Foreskin melanocyte (primary cell): ENCODE measurements at places on chromosomes 4 and X.

- DNase-seq: peak; percentile 8
These were observed 161.2 kb downstream of the EFNB1 start for GRCh38 chrX:68989865-68990606.

- peak; percentile 38 for DNase-seq
These were observed 6.0 kb downstream of the RBPJ start for GRCh38 chr4:26326791-26327190.

DNA sequence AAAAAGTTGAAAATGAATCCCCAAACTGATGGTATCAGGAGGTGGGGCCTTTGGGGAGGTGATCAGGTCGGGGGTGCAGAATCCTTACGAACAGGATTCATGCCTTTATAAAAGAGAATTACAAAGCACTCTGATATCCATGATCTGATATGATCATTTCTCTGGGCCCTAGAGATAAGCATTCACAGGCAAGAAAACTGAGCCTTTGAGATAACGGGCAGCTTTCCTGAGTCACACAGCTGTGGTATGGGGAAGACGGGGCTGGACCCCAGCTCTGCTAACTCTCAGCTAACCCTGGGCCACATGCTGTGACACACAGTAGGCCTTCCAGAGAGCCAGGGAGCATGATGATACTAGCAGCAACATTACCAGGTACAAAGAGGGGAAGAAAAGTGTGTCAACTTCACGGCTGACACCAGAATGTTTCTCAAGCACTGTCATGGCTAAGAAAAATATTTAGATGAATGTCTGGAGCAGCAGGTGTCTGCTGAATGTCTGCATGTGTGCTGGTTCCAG is 85.1 kb downstream of the SLC2A9 start:
- DNase-seq: no peak

- no peak for DNase-seq
These were observed 35.1 kb downstream of the RBM47 start for GRCh38 chr4:40594261-40595178.

- no peak for DNase-seq
These were observed 94.1 kb upstream of the PDE5A start for GRCh38 chr4:119722670-119723069.

DNA sequence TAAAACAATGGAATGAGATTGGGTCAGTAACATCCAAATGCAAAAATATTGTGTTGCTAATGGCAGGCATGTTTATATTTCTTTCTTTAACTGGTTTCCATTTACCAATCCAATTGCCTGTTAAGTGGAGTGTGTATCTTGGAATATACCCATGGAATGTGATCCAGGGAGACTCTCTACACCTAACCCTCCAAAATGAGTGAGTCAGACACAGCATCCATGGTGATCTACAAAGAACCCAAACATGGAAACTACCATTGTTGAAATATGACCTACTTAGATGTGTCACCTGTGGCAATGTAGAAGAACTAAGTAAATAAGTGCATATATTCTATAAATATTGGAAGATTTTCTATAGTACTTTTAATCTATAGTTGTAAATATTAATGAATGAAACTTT is 110.3 kb downstream of the AREG start:
- DNase-seq: no peak

DNA sequence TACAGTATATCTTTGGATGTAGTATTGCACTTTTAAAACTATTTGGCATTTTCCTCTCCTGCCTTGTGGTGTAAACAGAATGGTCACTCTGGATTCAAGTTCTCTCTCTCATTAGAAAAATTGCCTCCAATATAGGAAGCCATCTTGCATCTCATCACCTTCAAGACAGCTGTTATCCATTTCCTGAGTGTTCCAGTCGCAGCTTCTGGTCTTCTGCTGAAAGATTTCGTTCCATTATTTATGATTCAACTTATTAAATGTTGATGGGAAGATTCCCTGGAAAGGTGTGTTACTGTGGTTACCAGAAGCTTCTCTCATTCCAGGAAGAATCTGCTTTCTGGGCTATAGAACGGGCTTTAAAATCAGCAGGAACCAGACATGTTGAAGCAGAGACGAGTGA is 568.3 kb upstream of the SLIT2 start:
- no peak for DNase-seq

DNA sequence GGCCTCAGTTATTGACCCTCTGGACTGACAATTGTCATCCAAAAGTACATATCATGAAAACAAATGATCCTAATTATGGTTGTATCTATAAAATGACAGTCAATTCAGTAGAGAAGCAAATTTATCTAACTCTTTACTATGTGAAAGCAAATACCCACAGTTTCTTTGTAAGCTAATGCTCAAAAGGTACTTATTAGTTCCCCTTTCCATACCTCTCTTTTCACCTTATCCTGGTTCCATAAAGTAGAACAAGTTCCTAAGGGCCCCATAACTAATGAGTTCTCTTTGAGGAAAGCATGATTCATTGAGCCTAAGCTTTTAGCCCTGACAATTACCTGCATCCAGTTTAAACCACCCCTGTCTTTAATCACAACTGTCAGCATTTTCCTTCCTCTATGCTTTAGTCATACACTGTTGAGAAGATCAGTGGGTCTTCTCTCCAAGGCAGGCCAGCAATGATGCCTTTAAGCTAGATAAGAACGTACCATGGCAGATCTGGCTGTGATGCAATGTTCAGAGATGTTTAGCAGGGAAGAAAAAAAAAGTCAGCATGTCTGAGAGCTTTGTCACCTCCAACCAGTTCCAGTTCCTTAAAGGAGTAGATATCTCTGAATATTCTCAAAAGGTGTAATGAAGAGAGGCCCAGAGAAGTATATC is 179.7 kb upstream of the RASGEF1B start:
- no peak for DNase-seq

- DNase-seq: no peak
These were observed 353.8 kb downstream of the NAP1L3 start for GRCh38 chrX:93319609-93320008.

DNA sequence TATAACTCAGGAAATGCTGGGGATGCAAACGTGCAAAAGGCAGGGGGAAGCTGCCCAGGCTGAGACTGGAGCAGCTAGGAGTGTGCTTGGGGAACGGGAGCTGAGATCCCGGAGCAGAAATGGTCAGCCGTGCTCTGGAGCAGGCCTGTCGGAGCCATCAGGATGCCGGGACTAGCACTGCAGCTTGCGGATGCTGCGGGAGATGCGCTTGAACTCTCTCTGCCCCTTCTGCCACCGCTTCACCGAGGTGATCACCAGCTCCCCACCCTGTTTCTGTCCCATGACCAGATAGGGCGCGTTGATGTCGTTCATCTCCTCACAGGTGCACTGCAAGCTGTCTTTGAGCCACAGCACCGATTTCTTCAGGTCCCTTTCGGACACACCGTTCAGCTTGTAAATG is 7.6 kb downstream of the SFRP2 start:
- no peak for DNase-seq

DNA sequence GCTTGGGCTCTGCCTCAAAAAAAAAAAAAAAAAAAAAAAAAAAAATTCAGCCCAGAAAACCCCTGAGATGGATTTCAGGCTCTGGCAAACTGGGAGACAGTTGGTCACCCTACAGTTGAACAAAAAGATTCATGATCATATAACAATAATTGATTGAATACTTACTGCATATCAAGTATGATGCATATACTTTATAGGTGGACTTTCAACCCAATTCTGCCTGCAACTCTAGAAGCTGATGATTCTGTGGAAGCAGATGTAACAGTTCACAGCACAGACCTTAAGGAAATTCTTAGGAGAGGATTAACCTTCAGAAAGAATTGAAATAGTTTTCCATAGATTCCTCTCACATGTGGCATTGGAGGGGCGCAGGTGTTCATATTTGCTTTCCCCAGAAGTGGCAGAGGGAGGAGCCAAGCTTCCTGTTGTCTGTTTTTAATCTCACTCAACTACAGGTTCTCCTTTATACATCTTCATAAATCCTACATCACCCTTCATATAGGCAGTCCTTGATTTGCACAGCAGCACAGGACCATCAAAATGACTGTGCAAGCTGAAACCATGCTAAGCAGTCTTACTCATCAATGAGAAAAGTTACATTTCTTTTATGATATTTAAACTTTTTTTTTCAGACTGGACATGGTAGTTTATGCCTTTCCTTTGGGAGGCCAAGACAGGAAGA is 149.4 kb upstream of the KLF3 start:
- DNase-seq: no peak

DNA sequence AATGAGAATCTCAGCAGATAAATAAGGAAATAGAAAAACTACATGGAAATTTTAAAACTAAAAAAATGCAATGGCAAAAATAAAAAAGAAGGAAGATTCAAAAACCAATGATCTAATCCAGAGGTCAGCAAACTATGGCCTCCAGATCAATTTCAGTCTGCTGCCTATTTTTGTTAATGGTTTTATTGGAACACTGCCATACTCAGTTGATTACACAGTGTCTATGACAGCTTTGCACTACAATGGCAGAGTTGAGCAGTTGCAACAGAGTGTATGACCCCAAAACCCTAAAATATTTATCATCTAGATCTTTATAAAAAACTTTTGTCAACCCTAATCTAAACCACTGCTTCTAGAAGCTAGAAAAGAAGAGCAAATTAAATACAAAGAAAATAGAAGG is 170.3 kb downstream of the RAB28 start:
- no peak for DNase-seq

GRCh38 chr4:141711211-141711610 is 74.8 kb downstream of the IL15 start:
- DNase-seq: peak; percentile 10

DNA sequence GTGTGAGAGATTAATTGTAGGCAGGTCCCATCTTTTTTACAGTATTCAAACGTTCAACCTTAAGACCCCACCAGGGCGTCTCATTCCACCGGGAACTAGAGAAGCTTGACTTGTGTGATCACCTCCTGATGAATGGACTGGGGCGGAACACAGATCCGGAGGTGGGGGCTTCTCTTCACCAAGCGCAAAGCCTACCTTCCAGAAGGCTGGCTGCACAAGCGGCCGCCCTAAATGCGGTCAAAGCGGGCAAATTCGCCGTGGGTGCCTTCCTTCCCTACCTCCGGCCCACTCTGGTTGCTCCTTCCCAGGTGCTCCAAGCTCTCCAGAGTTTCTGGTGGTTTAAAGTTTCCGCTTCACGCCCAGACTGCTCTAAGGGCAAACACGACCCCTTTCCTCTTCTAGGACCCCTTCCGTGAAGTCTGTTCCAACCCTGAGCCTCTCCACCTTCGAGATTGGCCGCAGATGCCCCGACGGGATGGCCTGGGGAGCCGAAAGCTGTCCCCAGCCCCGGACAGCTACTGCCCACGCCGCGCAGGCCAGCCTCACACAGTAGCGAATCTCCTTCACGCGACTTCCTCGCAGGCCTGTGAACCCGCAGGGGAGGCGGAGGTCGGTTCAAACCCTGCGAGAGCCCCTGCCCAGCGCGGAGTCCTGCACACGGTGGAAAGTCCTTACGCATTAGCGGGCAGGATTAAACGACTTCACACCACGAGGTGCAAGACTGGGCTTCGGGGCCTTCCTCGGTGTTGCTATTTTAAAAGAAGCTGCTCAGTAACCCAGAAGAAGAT is 1.6 kb upstream of the WWC2 start:
- DNase-seq: no peak

GRCh38 chr4:6548882-6549230 is 26.1 kb upstream of the MAN2B2 start:
- no peak for DNase-seq

DNA sequence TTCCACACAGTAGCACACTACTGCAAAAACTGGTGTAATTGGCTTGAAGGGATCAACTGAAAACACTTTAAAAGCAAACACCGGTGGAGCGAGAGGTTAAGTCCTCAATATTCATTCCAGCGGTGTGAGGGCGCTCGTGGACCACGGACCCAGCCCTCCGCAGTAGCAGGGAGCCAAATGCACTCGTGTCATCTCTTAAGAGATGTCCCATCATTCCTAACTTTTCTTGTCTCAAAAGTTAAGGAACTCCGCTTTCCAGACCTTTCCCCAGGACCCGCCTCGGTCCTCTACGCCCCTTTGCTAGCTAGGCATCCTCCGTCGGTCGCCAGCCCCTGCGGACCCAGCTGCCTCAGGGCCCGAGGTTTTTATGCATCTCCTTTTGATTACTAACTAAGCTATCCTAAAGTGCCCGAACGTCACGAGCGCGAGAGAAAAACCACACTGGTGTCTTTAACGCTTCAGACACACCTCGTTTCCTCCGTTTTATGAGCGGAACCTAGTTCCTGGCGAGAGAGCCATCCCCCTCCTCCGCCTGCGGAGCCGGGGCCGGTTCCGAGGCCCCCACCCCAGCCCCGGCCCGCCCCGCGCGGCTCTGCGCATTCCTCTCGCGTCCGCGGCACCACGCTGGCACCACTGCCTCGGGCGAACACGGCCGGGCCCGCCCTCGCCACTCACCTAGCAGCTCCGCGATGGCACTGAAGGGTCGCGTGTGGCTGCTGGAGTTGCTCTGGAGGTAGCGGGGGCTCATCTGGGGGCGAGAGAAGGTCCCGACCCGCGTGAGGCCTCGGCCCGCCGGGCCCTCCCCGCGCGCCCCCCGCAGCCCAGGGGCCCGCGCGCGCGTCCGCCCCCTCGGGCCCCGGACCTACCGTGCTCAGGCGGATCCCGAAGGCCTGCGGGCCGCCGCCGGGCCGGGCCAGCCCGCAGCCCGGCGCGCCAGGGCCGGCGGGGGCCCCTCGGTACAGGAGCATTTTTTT is 723 bp downstream of the MORC4 start:
- DNase-seq: peak; percentile 29

DNA sequence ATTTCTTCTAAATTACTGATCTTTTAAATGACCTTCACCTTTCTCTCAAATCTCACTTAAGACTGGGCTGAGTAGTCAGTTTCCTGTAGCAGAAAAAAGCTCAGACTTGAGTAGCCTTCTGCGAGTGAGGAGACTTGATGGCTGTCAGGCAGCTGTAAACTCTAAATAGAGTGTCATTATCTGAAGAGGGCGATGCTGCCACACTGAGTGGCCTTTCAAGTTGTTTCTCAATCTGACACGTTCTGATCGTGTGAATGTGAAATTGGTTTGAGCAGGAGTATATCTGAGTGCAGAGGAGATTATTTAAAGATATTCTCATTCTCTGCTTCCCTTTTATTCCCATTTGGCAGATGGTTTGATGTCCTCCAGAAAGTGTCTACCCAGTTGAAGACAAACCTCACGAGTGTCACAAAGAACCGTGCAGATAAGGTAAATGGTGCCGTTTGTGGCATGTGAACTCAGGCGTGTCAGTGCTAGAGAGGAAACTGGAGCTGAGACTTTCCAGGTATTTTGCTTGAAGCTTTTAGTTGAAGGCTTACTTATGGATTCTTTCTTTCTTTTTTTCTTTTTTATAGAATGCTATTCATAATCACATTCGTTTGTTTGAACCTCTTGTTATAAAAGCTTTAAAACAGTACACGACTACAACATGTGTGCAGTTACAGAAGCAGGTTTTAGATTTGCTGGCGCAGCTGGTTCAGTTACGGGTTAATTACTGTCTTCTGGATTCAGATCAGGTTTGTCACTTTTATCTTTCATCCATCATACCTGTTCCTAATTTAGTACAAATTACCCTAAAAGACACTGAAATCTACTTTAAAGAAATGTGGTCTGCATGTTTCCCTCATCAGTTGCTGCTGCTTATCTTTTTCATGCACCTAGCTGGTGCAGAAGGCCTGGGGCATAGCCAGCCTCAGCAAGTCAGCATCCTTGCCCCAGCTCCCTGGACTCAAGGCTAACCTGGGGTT is 74.3 kb upstream of the MSANTD1 start:
- no peak for DNase-seq
